Activated naive CD8-positive, alpha-beta T cell treated with anti-CD3 and anti-CD28 coated beads, Interleukin-2, amount 10 ng/mL, durations not matched to agents 7 days and 5 days (primary cell): ENCODE measurements at places on chromosomes 3 and 15. TPM values are rescaled to one million over a fixed set of nuclear protein-coding genes. Genes with fewer than 3 reads are reported as not detected.

DNA sequence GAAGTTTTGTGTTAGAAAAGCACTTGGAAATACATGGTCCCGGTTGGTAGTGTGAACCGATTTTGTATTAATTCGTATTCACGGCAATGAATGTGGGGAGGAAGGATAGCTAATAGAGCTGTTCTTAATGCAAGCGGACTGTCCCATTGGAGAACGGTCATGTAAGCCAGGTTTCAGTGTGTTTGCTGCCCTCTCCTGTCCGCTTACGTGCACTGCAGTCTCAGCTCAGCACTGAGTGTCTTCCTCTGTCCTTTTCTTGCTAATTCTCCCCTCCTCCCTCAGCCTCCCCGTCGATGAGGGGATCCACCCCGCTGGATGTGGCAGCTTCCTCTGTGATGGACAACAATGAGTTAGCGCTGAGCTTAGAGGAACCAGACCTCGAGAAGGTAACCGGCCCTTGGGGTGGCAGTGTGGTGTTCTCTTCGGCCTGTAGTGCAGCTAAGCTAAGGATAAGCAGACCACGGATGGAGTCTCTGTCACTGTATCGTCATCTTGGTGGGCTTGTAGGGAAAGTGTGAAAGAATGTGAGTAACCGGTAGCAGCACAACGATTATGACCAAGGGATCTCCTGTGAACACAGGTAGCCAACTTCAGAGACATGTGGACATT, 267.5 kb upstream of the CHRM5 start:
- H3K4me1 ChIP-seq, result no peaks in the 10 kb centered on the region
- DNase-seq, result peak; percentile 60
- no peaks in the 10 kb centered on the region for H3K27me3 ChIP-seq
- no peak overlapping the region for H3K27ac ChIP-seq
- no peaks in the 10 kb centered on the region for H3K36me3 ChIP-seq

FANCD2OS gene
- total RNA-seq, result not detected

- no peaks in the 10 kb centered on the region for H3K27me3 ChIP-seq
- DNase-seq, result no peak
- H3K27ac ChIP-seq, result no peak overlapping the region
- no peak overlapping the region for H3K4me3 ChIP-seq
These were observed 87.2 kb downstream of the HMG20A start for GRCh38 chr15:77507911-77508310.

CIDEC gene
- not detected for total RNA-seq

- no peaks in the 10 kb centered on the region for H3K4me1 ChIP-seq
- no peak overlapping the region for H3K27ac ChIP-seq
- H3K27me3 ChIP-seq, result no peaks in the 10 kb centered on the region
- DNase-seq, result no peak
- no peak overlapping the region for H3K4me3 ChIP-seq
These were observed 243.8 kb downstream of the SOX2 start for GRCh38 chr3:181955566-181955965.

- no peak overlapping the region for H3K4me3 ChIP-seq
- H3K4me1 ChIP-seq, result no peaks in the 10 kb centered on the region
These were observed 110.5 kb upstream of the ADAMTS9 start for GRCh38 chr3:64798316-64798715.

DNA sequence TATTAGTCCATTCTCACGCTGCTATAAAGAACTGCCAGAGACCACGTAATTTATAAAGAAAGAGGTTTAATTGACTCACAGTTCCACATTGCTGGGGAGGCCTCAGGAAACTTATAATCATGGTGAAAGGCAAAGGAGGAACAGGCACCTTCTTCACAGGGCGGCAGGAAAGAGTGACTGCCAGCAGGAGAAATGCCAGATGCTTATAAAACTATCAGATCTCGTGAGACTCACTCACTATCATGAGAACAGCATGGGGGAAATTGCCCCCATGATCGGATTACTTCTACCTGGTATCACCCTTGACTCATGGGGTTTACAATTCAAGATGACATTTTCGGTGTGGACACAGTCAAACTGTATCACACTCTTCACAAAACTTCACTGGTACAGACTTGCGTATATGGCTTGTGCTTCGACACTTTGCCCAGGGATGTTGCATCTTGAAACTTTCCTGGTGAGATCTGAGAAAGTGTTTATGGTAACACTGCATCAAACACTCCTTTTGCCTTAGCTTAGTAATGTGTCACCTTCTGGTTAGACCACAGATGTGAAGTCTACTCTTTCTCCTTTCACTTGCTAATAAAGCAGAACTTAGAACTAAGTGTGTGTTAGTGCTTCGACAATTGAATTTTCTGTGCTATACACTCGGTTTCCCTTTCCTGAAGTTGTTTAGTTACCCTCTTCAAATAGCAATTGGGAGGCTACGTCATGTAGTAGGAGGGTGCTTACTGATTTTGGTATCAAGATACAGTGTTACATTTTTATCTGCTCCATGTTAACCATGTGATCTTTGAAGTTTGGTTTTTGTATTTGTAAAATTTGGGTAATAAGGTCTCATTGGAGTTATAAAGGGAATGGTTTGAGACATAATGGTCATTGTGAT, 185.7 kb downstream of the LPP start:
- peaks cover 19% of the 10 kb centered on the region for H3K4me1 ChIP-seq
- no peak for DNase-seq
- peak overlapping the region; percentile 84 for H3K27ac ChIP-seq
- H3K4me3 ChIP-seq, result peak overlapping the region; percentile 58
- H3K36me3 ChIP-seq, result peaks cover 35% of the 10 kb centered on the region

GRCh38 chr15:81807806-81808205, 238.0 kb downstream of the MEX3B start:
- no peak for DNase-seq
- H3K36me3 ChIP-seq, result no peaks in the 10 kb centered on the region
- no peak overlapping the region for H3K27ac ChIP-seq
- H3K4me1 ChIP-seq, result no peaks in the 10 kb centered on the region

DNA sequence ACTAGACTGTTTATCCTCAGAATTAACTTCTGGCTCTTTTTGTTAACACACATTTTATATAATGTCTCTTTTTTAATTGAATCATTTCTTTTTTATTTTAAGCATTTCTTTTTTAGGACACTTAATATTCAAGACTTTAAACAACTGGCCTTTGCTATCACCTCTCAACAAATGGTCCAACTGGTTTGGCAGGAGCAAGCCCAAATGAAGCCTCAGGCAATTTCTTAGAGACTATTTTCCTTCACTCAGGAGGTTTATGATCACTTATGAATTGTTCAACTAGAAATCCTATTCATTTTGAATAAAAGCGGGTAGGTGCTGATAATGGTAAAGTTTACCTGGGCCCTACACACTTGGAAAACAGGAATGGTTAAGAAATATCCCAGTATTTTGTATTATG, 705.6 kb upstream of the GBE1 start:
- H3K4me1 ChIP-seq, result no peaks in the 10 kb centered on the region
- H3K36me3 ChIP-seq, result no peaks in the 10 kb centered on the region
- no peak overlapping the region for H3K4me3 ChIP-seq
- no peak overlapping the region for H3K27ac ChIP-seq
- no peak for DNase-seq
- H3K27me3 ChIP-seq, result no peaks in the 10 kb centered on the region

SCG5 gene
- total RNA-seq, result 2.7 TPM

DNA sequence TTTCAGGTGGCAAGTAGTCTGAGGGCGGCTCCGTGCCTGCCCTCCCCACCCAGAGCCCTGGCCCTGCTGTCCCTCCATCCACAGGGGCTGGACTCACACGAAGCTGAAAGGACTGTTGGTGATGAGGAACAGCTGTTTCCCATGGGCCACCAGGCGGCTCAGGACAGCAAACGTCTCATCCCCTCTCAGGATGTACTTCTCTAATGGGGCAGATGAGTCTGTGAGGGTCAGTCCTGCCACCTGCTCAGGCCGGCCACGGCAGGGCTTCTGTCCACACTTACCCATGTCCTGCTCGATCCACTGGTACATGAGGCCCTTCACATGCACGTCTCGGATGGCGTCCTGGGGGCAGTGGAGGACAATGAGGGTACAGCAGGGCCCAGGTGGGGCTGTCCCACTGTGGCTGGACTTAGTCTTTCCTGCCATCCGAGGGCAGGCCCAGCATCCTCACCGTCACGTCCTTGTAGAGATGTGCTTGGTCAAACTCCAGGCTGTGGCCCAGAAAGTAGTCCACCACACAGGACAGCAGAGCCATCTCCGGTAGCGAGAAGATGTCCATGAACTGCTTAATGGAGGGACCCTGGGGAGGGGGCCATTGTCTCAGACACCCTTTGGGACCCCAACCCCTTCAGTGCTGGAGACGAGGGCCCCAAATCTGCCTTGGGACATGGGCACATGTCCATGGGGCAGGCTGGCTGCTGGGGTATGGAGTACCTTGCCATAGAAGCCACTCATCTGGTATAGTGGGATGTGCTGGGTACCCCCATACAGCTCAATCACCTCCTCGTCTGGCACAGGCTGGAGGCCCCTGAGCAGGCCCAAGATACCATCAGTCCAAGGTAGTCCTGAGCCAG, 5.7 kb downstream of the NT5DC2 start:
- H3K27me3 ChIP-seq, result no peaks in the 10 kb centered on the region
- H3K4me1 ChIP-seq, result peaks cover 2% of the 10 kb centered on the region
- H3K4me3 ChIP-seq, result no peak overlapping the region
- H3K36me3 ChIP-seq, result peaks cover 7% of the 10 kb centered on the region

DNA sequence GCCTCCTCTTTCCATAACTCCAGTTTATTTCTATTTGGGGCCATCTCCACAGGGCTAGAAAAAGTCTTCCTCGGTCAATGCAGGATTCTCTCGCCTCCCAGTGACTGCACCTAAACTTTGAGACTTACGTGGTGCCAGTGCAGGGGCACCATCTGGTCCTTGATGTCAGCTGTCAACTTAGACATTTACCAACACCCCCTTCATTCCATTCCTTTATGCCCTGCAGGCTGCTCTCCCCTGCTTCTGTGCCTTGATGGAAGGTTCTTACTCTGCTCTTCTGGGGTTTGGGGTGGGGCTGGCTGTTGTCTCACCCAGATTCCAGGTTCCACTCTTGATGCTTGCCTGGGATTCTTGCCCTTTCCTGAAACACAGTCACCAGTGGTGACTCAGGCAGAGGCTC, 101.8 kb downstream of the ST8SIA2 start:
- H3K27ac ChIP-seq, result no peak overlapping the region
- peaks cover 20% of the 10 kb centered on the region for H3K27me3 ChIP-seq
- H3K4me1 ChIP-seq, result no peaks in the 10 kb centered on the region
- no peak for DNase-seq

EIF4E3 gene
- total RNA-seq, result 64.6 TPM

DNA sequence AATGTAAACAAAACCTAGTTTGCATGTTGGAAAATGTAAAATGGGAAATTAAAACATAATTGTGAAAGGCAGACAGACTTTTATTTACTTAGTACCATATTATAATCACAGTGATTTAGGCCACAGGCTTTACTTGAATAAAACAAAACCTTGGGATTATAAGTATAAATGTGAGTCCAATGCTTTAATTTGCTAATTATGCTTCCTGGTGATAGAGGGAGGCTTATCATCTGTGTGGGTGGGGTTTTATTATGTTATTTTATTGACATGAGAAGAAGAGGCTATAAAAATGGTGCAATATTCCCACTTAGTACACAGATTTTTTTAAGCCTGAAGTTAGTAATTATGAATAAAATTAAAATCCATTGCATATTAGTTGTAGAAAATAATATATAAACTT, 248.3 kb upstream of the TBL1XR1 start:
- H3K36me3 ChIP-seq, result no peaks in the 10 kb centered on the region
- peaks cover 8% of the 10 kb centered on the region for H3K4me1 ChIP-seq
- H3K4me3 ChIP-seq, result no peak overlapping the region
- H3K27me3 ChIP-seq, result no peaks in the 10 kb centered on the region
- H3K27ac ChIP-seq, result no peak overlapping the region
- no peak for DNase-seq

TRIM42 gene
- total RNA-seq, result not detected

ITGA11 gene
- 0.61 TPM for total RNA-seq

DNA sequence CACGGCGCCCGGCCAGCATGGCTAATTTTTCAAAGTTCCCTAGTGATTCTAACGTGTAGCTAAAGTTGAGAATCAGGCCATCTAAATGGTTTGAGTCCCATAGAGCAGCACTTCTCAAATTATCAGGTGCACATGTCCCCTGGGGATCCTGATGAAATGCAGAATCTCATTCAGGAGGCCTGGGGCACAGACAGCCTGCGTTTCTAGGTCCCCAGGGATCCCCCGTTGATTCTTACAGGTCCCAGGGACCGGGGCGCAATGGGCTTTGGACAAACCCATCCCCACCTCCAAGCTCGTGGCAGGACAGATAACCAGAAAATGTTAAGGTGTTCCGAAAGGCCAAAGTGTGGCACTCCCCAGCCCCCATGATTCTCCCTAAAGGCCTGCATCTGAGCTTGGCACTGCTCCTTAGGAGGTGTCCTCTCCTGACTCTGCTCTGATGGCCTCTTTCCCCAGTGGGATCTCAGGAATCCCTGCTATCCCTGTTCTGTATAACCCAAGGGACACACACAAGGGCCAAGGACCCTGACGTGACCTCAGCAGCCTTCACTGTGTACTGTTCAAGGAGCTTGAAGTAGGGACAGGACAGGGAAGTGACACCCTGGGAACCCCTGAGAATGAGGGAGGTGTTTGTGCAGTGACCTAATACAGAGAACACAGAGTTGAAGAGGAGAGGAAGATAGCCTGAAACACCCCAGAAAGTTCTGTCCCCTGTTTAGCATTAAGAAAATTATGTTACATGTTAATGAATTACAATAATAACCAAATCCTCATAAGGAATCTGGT, 8.0 kb downstream of the LRRK1 start:
- DNase-seq, result no peak
- H3K27ac ChIP-seq, result no peak overlapping the region
- no peak overlapping the region for H3K4me3 ChIP-seq
- H3K27me3 ChIP-seq, result peaks cover 20% of the 10 kb centered on the region
- H3K36me3 ChIP-seq, result no peaks in the 10 kb centered on the region

- peaks cover 2% of the 10 kb centered on the region for H3K27me3 ChIP-seq
- no peak for DNase-seq
- no peaks in the 10 kb centered on the region for H3K4me1 ChIP-seq
- H3K36me3 ChIP-seq, result no peaks in the 10 kb centered on the region
- H3K27ac ChIP-seq, result no peak overlapping the region
These were observed 87.3 kb downstream of the SMAD6 start for GRCh38 chr15:66789029-66790025.

CEP152 gene
- 31.1 TPM for total RNA-seq

- peaks cover 4% of the 10 kb centered on the region for H3K27me3 ChIP-seq
- no peaks in the 10 kb centered on the region for H3K36me3 ChIP-seq
- H3K4me3 ChIP-seq, result no peak overlapping the region
- H3K4me1 ChIP-seq, result no peaks in the 10 kb centered on the region
These were observed 210.6 kb downstream of the ARPP21 start for GRCh38 chr3:35849963-35850362.

ARHGAP11A gene
- 96.4 TPM for total RNA-seq

IGF2BP2 gene
- total RNA-seq, result 1.2 TPM

CSTA gene
- total RNA-seq, result not detected

CLDN18 gene
- not detected for total RNA-seq

DNA sequence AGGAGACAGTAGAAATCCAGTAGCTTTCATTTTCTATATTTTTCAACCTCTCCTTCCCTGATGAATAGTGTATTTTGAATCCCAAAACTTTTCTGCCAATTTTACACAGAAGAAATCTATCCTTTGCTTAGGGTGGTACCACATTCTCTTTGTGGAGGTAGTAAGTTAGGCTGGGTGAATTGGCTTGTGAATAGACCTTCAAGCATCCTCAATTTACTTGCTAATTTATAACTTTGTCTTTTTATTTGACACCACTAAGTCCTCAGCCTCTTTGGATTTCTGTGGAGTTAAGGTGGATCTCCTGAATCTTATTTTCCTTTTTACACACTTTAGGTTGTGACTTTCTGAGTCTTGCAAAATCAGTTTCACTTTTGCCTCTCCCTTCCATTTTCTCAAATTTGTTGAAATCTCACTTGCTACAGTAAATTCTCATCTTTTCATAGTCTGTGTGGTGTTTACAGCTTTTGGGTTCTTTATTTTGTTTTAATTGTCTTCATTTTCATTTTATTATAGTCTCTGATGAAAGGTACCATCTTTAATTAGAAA, 5.7 kb upstream of the PLSCR1 start:
- no peak for DNase-seq
- no peaks in the 10 kb centered on the region for H3K27me3 ChIP-seq
- H3K4me3 ChIP-seq, result peak overlapping the region; percentile 88
- H3K4me1 ChIP-seq, result peaks cover 69% of the 10 kb centered on the region
- peaks cover 3% of the 10 kb centered on the region for H3K36me3 ChIP-seq
